ENCODE measurements at places on chromosomes 7 and 10. TPM values are rescaled to one million over a fixed set of nuclear protein-coding genes. Genes with fewer than 3 reads are reported as not detected.

- DNase-seq = no peak
These were observed 17.5 kb downstream of the DNAJC9 start for GRCh38 chr10:73229567-73229966.

- peak; percentile 62 for DNase-seq
These were observed 1.5 kb downstream of the LZTS2 start for GRCh38 chr10:101000915-101001658.

- DNase-seq = no peak
These were observed 150.0 kb upstream of the FZD1 start for GRCh38 chr7:91114232-91114631.

DNA sequence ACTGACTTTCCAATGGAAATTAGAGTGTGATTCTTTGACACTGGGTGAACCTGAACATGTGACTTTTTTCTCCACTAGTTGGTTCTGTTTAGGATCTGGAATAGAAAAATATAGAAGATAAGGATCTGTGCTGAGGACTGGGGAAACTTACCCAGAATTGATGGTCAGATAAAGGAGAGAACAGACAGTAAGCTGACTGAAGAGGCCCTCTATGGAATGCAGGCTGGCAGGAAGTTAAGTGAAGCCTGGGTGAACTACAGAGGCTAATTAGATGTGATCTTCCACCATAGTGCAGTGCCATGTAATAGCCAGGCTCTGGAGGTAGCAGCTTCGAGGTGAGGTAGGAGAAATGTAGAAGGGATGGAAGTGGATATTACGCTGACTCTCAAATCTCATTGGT, 455.3 kb downstream of the PLXDC2 start:
- DNase-seq = no peak

DNA sequence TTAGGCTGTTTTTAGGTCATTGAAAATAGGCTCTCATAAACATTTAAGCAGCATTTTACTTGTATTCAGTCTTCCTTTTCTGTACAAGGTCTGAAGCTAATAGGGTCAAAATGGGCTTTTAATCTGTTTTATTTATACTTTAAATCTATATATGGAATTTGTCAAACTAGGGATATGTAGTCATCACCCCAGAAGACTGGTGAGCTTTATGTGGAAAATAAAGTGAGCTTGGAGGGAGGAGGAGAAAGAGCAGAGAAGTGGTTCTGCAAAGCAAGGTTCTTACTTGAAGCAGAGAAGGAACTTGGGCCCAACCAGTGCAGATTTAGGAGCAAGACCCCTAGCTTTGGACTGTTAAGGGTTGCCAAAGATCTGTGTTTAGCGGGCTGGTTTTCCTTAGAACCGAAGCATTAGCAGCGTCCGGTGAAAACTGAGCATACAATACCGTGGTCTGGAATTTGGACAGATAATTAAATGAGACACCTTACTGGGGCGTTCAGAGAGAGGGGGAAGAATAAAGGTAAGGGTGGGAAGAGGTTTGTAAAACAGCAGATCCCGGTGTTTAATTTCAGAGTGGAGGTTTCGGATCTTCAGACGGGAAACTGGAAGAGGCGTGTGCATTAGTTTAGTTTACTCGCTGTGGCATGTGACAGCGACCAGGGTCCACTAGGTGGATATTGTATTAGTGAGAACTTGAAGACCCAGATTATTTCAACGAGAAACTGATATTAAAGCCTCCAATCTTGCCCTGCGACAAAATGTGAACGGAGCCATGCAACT, 2.4 kb downstream of the BAMBI start:
- DNase-seq = no peak

The HIPK2 gene
- total RNA-seq = 8.6 TPM

The TMEM176B gene
- 0.80 TPM for total RNA-seq

The C7orf57 gene
- 0.85 TPM for total RNA-seq

DNA sequence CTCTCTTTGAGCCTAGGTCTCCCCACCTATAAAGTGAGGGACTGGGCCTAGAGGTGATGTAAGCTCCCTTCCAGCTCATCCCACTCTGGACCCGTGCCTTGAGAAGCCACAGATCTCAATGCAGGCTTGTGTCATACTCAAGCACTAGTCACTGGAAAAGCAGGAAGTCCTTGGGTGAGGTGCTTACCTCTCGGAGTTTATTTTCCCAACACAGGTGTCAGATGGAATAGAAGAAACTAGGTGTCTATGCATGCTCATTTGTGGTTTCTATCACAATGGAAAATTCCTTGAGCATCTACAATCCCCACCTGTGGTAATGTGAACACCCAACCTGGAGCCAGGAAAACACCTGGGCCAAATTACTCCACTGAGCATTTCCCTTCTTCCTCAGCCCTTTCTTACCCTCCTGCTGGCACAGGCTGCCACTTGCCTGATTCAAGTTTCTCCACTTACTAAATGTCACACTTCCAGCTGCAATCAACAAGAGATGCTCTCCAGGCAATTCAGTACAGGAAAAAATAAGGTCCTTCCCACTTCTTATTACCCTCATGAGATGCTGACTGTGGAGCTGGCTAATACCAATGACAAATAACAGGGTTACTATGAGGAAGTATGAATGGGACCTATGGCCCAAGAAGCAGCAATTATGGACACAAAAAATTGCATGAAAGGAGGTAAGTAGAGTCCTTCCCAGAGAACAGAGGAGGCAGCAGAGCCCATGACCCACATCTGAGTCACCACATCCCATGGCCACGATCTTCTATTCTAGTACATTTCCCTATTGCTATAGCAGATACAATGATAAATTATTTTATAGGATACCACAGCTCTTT, 13.1 kb downstream of the LSM5 start:
- DNase-seq = no peak

GRCh38 chr10:78365694-78366093, 332.0 kb downstream of the RPS24 start:
- no peak for DNase-seq

The RNF148 gene
- total RNA-seq = 0.48 TPM

DNA sequence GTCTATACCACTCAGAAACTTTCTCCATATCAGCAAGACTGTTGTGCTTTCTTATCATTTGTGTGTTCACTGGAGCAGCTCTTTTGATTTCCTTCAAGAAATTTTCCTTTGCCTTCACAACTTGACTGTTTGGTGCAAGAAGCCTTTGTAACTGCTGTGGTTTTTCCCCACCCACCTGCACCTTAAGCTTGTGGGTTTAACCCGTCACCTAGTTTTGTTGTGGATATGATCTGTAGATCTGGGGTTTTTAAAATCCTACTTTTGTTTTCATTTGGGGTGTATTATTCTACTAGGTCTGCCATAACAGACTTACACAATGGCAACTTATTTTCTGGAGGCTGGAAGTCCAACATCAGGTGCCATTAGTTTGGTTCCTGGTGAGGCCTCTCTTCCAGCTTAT, 30.5 kb upstream of the CHST3 start:
- DNase-seq = no peak

DNA sequence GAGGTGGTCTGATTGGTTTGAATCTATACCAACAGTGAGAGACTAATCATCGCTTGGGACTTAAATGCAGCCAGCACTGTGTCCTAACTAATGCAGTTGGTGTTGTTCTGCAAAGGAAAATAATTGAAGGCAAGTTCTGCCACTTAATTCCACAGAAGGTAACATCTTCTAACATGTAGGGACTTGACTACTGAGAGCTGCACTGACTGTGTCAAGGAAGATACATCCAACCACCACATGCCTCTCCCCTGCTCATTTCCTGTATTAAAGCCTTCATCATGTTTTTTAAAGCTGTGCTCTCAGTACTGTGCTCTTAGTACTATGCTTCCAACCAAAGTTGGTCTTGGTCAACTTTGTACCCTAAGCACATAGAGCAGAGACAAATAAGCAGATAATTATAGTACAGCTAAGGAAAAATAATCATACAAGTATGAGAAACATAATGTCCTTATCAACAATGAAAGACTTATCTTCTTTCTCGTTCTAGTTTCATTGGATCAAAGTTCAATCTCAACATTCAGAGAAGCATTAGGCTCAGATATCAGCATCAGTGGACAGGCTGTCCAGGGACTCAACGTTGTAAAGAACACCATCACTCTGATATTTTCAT, 2.8 kb upstream of the CYP3A4 start:
- no peak for DNase-seq

- DNase-seq = no peak
These were observed 13.6 kb downstream of the TSPAN15 start for GRCh38 chr10:69464801-69465401.

The SPDYE2B gene
- not detected for total RNA-seq

GRCh38 chr10:64708884-64709681, 1187.9 kb downstream of the REEP3 start:
- no peak for DNase-seq

DNA sequence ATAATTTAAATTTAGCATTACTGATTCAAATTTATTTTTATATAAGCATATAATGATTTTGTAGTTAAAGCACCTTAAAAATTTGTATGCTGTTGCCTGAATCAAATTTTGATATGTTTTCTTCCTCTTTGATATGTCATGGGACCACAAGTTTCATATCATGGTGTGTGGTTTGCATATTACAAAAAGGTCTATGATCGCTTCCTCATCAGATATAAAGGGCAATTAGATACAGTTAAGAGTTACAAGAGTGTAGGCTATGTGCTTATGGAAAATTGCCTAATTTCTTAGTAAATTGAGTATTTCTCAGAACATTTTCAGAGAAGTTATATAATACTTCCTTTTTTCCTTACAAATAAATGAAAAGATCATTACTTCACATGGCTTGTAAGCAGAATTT, 22.2 kb downstream of the MRC1 start:
- no peak for DNase-seq

GRCh38 chr10:75464478-75465449, 33.3 kb downstream of the LRMDA start:
- no peak for DNase-seq

- DNase-seq = peak; percentile 78
These were observed 930 bp downstream of the KNDC1 start for GRCh38 chr10:133160826-133161471.

- DNase-seq = no peak
These were observed 30.5 kb upstream of the ZRANB1 start for GRCh38 chr10:124911124-124912067.

DNA sequence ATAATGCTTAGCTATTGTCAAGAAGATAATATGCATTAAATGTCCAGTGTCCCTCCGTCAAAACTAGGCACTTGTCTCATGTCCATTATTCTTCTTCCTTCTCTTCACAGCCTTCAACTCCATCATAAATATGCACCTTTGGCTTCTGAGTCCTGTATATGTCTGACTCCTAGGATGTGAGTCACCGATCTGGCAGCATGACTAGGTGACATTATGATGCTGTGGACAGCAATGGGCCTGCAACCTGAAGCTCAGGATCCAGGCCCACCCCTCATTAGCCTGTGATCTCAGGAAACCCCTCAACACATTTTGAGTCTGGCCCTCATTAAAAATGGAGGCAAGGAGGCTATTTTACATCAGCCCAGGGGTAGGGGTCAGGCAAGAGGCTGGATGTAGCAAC, 362.5 kb upstream of the ZMIZ1 start:
- DNase-seq = no peak

- no peak for DNase-seq
These were observed 752 bp upstream of the CAMK2G start for GRCh38 chr10:73875139-73875475.

- no peak for DNase-seq
These were observed 148.7 kb downstream of the BBS9 start for GRCh38 chr7:33278095-33278494.

DNA sequence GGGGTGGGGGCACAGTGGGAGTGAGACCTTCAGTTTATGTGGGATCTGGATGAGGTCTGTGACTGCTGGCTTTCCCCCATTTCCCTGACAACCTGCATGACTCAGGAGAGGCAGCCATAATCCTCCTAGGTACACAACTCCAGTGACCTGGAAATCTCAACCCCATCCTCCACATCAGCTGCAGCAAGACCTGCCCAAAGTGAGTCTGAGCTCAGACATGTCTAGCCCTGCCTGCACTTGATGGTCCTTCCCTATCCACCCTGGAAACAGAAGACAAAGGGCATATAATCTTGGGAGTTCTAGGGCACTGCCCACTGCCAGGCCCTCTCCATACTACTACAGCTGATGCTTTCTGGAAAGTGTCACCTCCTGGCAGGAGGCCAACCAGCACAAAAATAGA, 75.6 kb downstream of the GRM8 start:
- DNase-seq = no peak

The NME8 gene
- 2.7 TPM for total RNA-seq

GRCh38 chr7:113071465-113071864, 15.2 kb downstream of the GPR85 start:
- no peak for DNase-seq

GRCh38 chr7:100484673-100485045, 932 bp downstream of the NYAP1 start:
- no peak for DNase-seq

The WNT16 gene
- total RNA-seq = not detected

DNA sequence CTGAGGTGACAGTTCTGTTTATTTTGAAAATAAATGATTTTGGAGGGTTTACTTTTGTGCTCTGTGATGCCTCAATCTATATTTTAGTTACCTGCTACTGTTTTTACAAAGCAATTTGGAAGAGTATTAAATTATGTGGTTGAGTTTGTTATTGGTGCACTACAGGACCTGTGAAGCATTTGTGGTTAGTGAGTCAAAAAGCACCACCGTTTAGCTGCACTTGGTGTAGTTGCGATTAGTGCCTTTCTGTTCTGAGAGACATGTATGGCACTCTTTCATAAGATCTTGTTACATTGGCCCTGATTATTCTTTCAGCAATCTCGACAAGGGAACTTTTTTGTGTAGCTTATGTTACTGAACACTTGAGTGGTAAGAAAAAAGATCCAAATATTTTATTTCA, 132.2 kb downstream of the BBS9 start:
- DNase-seq = no peak

DNA sequence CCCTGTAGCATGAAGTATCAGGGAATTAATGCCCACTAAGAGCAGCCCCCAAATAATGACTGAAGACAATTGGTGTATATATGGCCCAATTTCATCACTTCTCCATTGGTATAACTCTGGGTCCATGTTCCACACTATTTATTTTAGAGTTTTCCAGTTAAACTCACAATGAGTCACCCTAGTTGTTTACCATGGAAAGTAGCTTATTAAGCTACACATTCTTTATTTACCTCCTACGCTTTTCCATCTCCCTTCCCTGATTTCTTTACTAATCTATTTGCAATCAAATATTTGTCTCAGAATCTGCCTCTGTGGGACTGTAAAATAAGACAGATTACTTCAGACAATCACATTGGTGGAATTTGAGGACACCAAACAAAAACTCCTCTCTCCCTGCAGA, 655.6 kb downstream of the SORCS1 start:
- no peak for DNase-seq

DNA sequence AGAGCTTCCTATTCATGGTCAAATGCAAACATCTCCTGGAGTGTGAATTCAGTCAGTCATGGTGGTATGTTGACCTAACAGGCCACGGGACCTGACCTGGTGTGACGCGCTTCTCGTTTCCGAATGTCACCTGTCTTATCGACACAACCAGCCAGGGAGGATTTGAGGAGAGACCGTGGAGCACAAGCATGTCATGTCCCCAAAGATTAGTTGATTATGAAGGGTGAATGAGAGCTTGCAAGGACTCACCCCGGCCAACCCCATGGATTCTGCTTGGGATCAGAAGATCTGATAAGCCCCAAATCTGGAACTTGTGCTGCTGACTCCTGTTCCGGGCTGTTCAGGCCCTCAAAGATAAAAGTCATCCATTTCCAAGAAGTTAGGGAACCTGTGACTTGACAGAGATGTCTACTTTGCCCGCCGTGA, 10.5 kb downstream of the ADRA2A start:
- DNase-seq = no peak

The GLCCI1 gene
- 8.9 TPM for total RNA-seq

All from H7 (cell line).